ENCODE measurements at places on chromosomes 7 and 10.
A peak's percentile ranks its signal among the peaks of the same experiment; 100 is the strongest.

DNA sequence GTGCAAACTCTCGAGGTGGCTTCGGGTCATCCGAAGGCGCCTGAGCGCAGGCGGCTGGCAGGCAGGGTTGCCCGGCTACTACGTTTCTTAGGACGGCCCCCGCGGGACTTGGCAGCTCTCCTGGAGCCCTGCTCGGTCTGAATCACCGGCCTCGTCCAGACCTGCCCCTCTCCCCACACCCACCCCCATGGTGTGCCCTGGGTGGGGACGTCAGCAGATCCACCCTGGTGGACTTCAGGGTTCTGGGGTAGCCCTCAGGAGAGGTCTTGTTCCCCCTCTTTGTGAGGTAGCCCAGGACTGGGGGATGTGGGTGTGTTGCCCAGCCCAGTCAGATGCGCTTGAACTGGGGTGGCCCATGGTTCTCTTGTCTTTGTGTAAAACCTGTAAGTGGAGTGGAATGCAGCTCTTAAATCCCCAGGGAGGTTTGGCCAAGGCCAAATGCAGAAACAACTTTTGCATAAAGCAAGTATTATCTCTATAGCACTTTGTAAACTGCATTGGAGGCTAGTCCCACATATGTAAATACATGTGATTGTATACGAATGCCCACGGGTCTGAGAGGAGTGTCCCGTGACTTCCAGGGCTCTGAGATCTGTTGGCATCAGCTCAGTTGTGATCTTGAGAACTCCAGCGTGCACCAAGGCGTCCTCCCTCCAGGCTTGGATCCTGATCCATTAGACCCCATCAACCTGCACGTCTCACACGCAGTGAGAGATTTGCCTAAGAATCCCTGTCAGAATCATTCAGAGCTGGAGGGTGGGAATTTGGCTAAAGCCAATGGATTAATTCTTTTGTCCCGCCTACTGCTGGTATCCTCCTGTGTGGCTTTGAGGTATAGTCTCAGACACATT, 1.8 kb downstream of the PFKFB3 start:
- DNase-seq = no peak

- DNase-seq = no peak
Observed at GRCh38 chr7:148747274-148747673, 48.6 kb downstream of the CUL1 start.

- DNase-seq = no peak
Observed at GRCh38 chr10:125092564-125093031, 67.8 kb downstream of the CTBP2 start.

DNA sequence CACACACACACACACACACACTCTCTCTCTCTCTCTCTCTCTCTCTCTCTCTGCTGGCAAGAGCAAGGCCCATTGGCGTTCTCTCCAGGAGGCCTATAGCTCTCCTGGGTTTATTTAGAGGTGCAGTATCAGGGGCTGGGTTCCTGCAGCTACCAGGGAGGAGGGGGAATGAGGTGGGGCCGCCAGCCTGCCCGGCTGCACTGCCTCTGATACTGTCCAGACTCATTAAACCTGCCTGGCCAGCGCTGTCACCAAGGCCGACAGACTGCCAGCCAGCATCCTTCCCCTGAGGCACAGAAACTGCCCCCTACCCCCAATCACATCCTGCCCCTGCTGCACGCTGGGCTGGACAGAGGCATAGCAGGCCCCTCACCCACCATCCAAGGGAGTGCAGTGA, 4.3 kb downstream of the PRRT4 start:
- DNase-seq = no peak

- DNase-seq = no peak
Observed at GRCh38 chr10:13852872-13853271, 266.1 kb downstream of the PRPF18 start.

DNA sequence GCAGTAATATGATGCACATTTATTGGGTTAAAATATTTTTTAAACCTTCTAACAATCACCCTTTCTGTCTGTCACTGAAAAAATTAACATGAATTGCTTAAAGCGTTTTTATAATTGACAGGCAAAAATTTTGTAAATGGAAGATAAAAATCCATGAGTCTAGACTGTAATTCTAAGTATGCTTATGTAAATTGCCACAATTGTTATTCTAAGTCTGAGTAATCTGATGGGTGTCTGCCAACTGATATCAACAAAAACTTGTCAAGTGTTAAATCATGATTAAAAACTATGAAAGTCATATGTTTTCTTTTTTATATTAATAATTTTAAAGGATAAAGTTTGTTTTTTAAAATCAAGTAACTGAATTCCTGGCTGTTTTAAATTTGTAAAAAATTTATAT, 208.2 kb downstream of the CDK14 start:
- no peak for DNase-seq

DNA sequence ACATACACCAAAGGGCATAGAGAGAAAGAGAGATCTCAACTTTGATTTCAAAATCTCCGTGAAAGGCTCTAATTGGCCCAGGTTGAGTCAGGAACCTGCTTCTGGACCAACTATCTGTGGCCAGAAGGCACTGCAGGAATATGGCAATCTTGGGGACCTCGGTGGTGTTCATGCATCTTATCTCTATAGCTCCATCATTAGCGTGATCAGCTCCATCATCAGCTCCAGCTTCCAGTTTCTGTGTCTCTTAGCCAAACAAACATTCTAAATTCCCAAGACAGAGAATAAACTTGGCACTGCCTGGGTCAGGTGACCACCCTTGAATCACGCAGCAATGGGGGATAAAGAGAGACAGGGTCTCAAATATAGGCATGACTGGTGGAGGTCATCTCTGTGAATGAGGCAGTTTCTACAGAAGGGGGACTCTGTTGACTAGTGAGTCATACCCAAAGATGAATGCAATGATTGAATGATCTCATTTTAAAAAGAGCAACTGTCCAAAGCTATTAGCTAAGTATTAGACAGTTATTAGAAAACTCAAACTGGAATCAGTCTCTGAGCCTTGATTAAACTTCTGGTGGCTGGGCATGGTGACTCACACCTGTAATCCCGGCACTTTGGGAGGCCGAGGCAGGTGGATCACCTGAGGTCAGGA, 5.4 kb upstream of the NRF1 start:
- DNase-seq = no peak

GRCh38 chr7:108468246-108468645, 12.0 kb upstream of the NRCAM start:
- no peak for DNase-seq

DNA sequence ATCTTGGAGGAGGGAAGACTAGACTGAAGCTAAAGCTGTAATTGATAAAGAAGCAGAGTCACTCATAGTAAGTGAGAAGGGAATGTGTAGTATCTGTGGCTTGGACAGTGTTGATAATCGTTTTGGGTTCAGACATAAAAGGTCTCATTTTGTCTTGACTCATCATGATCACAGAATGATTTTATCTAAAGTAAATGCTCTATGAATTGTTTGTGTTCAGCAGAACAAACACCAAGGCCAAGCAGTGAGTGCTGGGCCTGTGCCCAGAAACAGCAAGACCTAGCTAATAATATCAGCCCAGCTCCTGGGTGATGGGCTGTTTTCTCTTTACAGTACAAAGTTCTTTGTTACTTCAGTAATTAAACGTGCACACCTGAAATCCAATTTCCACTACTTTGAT, 26.7 kb upstream of the CD36 start:
- no peak for DNase-seq

DNA sequence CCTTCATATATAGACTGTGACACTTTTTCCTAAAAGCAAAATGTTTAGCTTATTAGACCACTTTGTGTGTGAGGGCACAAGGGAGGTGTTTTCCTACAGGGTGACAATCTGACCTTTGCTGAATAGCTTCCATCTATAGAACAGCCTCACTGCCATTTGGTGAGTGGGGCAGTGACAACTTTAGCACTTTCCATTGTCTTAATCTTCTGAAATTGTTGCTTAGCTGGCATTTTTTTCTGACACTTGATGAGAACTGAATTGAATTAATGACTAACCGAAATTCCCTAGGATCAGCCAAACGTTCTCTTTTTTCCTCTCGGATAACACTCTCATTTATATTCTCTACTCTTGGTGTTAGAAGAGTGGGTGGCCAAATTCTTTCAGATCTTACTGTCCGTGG, 30.2 kb downstream of the KDM7A start:
- DNase-seq = no peak

- DNase-seq = no peak
Observed at GRCh38 chr10:131167036-131167860, 144.3 kb downstream of the TCERG1L start.

- DNase-seq = no peak
Observed at GRCh38 chr7:129014501-129015101, 40.3 kb downstream of the TNPO3 start.

GRCh38 chr10:121418126-121418777, 180.0 kb downstream of the FGFR2 start:
- DNase-seq = no peak

DNA sequence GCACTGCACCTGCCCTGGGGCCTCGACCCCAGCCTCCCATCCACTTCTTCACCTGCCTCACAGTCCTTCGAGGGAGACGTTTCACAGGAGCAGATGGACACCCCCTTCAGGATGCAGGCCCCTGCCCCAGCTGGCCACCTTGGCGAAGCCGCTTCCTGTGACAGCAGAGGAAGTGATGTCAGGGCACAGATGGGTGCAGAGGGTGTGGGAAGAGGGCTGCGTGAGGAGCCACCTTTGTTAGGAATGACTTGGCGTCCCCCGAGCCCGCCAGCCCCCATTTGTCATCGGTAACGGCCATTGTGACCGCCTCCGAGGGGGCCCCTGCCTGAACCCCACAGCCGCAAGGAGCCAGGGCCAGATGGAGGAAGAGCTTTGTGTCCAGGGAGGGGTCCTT, 47.4 kb upstream of the SLC29A3 start:
- no peak for DNase-seq

GRCh38 chr7:71361451-71362032, 229.6 kb downstream of the GALNT17 start:
- DNase-seq = no peak

GRCh38 chr7:44111761-44112160, 7.6 kb downstream of the AEBP1 start:
- DNase-seq = no peak

DNA sequence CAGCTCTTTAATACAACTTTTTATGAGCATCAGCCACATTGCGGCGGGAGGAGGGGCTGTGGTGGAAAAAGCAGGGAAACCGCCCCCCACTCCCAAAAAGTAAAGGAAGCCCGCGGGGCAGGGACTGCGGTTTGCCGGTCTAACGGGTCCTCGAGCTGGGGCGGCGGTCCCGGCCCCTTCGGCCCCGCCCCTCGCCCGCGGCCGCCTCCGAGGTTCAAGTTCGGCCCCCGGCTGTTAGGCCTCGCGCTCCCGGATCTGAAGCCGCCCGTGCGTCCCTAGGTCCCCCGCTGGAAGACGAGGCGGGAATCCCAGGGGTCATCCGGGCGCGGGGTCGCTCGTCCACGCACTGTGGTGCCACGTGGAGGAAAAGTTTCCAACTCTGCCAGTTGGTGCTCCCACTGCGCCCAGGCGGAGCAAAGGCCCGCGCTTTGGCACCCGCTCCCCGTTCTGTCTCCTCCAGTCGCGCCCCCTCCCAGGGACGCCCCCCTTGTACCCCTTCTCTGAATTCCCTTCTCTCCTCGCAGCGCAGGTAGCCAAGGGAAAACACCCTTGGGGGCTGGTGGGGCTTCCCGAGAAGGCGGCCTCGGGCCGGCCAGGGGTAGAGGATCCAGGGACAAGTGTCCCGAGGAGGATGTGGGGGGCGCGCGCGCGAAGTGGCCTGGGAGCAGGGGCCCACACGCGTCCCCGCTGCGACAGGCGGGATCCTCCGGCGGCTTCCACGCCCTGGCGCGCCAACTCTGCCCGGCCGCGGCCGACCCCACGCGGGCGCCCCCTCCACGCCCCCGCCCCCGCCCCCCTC, 798 bp upstream of the AUTS2 start:
- peak; percentile 79 for DNase-seq

- no peak for DNase-seq
Observed at GRCh38 chr7:100880645-100881044, 5.7 kb downstream of the SRRT start.

GRCh38 chr10:44853796-44854195, 57.3 kb upstream of the TMEM72 start:
- no peak for DNase-seq

- DNase-seq = no peak
Observed at GRCh38 chr7:124208173-124208572, 175.3 kb upstream of the TMEM229A start.

GRCh38 chr10:17290226-17290625, 62.2 kb downstream of the VIM start:
- no peak for DNase-seq

- no peak for DNase-seq
Observed at GRCh38 chr7:27071622-27072390, 24.0 kb downstream of the HOXA1 start.

- no peak for DNase-seq
Observed at GRCh38 chr7:34739651-34740300, 81.8 kb downstream of the NPSR1 start.

GRCh38 chr7:103686763-103687162, 240.8 kb upstream of the SLC26A5 start:
- DNase-seq = no peak

DNA sequence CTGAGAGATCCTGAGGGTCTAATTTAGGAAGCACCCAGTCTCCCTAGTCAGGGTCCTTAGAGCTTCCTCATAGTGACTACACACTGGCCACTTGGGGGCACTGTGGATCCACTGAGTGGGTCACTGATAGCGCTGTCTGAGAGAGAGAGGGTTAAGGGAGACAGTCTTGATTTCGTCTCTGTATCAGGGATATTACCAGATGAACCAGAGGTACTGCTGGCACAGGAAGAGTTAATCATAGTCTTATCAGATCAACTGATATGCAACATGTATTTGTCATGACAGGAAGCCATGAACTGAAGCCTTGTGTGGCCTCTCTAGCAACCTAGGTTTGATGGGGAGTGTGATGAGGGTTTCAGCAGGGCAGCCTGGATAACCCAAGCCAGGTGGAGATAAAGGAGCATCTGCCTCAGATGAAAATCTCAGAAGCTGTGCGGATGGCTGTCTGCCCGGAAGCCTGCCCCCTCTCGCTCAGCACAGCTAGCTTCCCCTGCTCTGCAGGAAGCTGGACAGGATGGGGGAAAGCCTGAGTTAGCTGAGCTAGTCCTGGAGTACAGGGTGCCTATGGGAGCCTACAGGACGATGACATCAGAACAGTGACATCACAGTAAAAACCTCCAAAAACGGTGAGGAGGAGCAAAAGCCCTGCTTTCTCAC, 214.0 kb upstream of the PRSS1 start:
- no peak for DNase-seq

- DNase-seq = no peak
Observed at GRCh38 chr7:149414745-149415390, 46.0 kb downstream of the ZNF777 start.

DNA sequence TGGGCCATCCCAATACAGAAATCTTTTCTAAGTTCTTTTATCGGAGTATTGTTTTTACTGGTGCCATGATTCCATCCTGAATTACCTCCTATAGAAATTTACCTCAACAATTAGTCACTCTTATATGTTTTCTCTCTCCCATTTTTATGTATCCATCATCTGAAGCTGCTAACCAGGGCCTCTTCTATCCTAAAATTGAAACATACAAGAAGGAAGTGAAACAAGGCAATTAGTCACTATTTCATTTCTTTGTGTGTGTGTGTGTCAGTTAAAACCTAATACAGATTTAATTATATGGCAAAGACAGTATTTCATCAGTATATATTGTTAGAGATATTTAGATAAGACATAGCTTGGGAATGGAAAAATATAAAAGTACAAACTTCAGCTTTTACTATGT, 148.4 kb upstream of the AHR start:
- DNase-seq = no peak
